AG09319 (cell line): ENCODE measurements at places on chromosomes 7 and 10.

DNA sequence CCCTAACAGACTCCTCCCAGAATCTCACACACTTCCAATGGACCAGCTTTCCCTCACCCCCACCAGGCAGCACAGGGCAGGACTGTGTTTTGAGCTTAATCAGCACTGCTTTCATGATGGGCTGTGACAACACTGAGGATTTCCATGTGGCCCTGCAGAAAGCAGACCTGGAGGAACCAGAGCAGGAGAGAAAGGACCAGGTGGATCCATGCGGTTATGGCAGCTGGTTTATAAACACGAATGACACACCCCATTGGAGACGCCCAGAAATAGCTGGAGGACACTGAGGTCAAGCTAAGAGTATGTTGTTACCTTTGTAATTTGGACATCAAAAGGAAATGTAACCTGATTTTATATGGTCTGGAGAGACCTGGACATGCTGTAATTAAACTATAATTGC, 31.7 kb upstream of the HERPUD2 start:
- no peak for DNase-seq

DNA sequence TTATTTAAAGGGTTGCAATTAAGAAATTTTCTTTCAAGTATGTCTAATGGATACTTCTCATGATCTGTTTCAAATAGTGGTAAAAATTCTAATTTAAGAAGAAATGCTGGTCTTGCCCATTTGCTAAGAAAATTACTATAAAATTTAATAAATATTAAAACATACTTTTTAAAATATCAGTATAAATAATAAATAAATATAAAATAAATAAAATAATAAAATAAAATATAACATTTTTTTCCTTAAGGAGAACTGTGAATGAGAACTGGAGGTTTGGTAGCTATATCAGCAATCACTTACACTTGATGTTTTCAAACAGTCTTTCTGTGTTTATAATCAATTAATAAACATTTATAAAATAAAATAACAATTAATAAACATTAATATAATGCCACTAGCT, 266.1 kb downstream of the HGF start:
- DNase-seq: no peak

GRCh38 chr7:133861876-133862275, 265.3 kb upstream of the LRGUK start:
- no peak for DNase-seq

DNA sequence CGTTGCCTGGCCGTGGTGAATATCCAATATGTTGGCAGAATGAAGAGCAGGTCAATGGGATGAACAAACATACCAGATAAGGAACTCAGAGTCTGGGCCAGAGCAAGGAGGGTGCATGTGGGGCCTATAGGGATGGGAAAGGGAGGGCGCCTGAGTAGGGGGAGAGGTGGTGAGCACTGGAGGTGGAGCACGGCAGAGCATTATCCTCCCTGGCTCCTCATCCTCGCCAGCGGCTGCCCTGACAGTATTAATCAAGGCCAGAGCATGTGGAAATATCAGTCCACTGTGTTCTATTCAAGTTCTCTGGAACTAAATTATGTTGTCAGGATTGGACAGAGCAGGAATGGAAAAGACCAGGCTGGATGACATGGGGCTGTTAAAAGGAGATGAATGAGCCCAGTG, 254.8 kb upstream of the ZMIZ1 start:
- no peak for DNase-seq

DNA sequence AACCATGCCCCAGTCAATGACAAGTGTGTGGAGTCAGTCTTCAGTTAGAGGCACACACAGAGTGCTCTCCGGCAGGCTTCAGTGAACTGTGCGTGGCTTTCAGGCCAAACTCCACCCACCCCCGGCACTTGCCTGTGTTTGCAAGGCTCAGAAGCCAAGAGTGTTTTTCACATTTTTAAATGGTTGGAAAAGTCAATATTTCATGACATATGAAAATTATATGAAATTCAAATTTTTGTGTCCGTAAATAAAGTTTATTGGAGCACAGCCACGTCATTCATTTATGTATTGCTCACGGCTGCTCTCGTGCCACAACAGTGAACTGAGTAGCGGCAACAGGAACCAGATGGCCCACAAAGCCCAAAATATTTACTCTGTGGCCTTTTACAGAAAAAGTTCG, 104.7 kb downstream of the SFMBT2 start:
- DNase-seq: no peak

DNA sequence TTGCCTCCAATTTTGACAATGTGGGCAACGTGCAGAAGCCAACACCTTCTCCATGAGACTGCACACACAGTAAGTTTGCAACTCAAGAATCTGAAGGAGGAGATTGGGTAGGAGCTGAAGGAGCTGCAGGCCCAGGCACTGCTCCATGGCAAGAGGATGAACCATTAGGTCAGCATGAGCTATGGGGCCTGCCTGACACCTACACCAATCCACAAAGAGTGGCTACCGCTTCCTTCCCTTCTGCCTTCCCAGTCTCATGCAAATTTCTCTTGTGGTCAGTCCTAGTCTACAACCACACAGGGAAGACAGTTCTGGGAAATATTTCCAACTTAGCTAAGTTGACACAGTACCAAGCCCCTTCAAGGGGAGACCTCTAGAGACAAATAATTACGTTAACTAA, 142.0 kb upstream of the ADO start:
- DNase-seq: no peak

- no peak for DNase-seq
Measured at GRCh38 chr10:35937546-35937945, 295.4 kb upstream of the FZD8 start.

- DNase-seq: no peak
Measured at GRCh38 chr7:101206665-101207042, 5.8 kb upstream of the MOGAT3 start.

- no peak for DNase-seq
Measured at GRCh38 chr7:22668971-22669401, 58.0 kb upstream of the IL6 start.

DNA sequence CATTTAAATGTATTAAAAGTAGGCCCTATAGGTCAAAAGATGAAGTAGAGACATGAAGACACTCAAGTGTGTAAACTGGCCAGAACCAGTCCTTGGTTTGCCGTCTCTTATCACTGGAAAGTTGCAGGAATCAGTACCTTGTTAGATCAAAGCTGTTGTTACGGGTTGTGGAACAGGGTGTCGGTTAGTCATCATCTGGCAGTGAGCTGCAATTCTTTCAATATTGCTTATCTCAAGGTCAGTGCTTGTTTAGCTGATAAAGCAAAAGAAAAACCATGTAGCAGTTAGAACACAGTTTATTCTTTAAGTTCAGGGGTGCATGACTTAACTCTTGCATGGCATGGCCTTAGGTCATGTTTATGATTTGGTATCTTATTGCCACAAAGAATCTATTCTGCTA, 10.0 kb upstream of the SLC13A1 start:
- DNase-seq: no peak

GRCh38 chr7:114944745-114945625, 23.1 kb downstream of the MDFIC start:
- DNase-seq: peak; percentile 89

GRCh38 chr7:29639886-29640595, 76.4 kb downstream of the PRR15 start:
- DNase-seq: no peak

- DNase-seq: peak; percentile 39
Measured at GRCh38 chr7:116138202-116138801, 72.0 kb upstream of the TES start.

GRCh38 chr7:126362746-126363145, 890.0 kb downstream of the GRM8 start:
- no peak for DNase-seq

GRCh38 chr10:35140126-35140525, 13.5 kb downstream of the CREM start:
- no peak for DNase-seq

GRCh38 chr7:18685971-18686370, 190.4 kb downstream of the HDAC9 start:
- DNase-seq: no peak

GRCh38 chr10:3528271-3528670, 256.7 kb downstream of the KLF6 start:
- no peak for DNase-seq

- peak; percentile 51 for DNase-seq
Measured at GRCh38 chr7:40714363-40715052, 579.7 kb downstream of the SUGCT start.

- no peak for DNase-seq
Measured at GRCh38 chr10:6020826-6021225, 41.3 kb downstream of the IL2RA start.

DNA sequence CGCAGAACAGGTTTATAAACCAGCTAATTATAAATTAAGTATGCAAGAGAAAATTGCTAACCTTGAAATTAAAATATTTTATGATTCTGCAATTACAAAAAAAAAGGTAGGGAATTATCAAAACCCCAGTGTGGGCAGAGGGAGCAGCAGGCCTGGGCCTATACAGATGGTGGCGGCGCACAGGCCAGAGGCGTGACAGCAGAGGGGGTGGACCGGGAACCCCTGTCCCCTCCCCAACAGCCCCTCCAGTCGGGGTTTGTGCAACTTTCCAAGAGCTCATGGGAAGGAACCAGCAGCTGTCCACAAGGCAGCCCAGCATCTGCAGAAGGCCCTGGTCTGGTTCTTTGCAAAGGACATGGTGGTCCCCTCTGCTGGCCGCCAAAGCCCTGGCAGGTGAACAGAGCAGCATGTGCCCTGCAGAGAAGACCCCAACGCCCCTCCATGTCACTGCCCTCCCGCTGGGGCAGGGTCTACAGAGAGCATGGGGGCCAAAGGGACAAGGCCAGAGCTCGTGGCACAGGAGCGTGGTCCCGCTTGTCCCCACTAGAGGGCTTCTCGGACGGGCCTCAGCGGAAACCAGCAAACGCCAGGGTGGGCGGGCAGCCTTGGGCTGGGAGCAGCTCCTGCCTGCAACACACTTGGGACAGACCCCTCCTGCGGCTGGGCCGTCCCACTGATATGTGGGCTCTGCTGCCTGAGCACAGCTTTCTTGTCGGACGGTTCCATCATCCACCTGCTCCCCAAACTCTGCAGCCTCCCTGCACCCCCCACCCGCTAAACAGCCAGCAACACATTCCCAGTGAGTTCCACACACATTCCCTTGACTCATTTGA, 75.1 kb downstream of the EBF3 start:
- no peak for DNase-seq

DNA sequence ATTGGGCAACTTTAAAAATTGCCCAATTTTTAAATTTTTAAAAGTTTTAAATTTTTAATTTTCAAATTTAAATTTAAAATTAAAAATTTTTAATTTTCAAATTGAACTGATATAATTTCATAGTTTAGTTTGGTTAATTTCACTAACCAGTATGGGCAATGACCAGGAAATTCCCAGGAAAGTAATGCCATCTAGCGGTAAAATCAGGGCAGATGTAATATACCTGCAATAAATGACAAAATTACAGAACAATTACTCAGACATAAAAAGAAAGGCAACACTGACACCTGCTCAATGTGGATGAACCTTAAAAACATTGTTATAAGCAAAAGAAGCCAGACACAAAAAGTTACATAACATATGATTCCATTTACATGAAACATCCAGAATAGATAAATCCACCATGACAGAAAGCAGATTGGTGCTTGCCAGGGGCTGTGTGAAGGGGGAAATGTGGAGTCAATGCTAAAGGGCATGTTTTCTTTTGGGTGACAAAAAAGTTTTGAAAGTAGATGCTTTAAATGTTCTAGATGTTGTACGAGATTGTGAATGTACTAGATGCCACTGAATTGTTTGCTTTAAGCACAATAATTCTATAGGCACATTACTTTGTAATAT, 28.6 kb upstream of the SLC16A12 start:
- no peak for DNase-seq

GRCh38 chr10:80522756-80523363, 14.8 kb upstream of the SH2D4B start:
- DNase-seq: no peak

GRCh38 chr10:127836966-127837365, 55.8 kb downstream of the CLRN3 start:
- no peak for DNase-seq

- DNase-seq: no peak
Measured at GRCh38 chr10:124745673-124746072, 1.5 kb upstream of the FAM53B start.

DNA sequence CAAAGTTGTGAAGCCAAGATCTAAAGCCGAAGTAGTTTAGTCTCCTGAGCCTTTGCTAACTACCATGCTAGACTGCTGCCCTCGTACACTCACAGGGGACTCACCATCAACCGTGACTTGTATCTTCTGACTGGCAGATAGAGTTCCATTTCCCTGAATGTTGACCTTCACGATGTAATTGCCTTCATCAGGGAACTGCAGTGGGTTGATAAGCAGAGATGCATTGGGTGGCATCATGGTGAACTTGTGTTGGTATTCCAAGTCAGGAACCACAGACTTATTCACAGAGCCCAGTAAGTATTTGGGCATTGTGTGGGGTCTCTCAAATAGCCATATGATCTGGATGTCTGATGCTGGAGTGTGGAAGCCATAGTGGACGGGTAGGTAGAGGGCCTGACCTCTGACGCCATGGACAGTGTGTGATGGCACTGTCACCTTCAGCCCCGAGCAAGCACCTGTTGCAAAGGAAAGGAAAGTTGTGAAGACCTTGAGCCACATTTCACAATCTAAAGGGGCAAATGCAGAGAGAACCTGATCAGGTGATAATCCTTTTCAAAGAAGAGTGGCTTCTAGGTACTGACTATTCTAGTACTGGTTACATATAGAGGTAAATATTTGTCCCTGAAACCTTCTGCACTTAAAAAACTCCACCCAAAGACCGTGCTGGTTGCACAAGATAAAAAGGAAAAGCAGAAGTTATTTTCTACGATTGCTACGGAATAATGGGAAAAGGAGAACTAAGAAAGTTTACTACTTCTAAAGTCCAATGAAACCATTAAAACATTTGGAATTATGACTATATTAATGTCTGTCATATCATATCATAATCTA, 7.1 kb downstream of the HEPACAM2 start:
- DNase-seq: no peak

GRCh38 chr10:114332301-114333192, 71.8 kb downstream of the AFAP1L2 start:
- DNase-seq: no peak

- no peak for DNase-seq
Measured at GRCh38 chr10:4188406-4188805, 403.4 kb upstream of the KLF6 start.

DNA sequence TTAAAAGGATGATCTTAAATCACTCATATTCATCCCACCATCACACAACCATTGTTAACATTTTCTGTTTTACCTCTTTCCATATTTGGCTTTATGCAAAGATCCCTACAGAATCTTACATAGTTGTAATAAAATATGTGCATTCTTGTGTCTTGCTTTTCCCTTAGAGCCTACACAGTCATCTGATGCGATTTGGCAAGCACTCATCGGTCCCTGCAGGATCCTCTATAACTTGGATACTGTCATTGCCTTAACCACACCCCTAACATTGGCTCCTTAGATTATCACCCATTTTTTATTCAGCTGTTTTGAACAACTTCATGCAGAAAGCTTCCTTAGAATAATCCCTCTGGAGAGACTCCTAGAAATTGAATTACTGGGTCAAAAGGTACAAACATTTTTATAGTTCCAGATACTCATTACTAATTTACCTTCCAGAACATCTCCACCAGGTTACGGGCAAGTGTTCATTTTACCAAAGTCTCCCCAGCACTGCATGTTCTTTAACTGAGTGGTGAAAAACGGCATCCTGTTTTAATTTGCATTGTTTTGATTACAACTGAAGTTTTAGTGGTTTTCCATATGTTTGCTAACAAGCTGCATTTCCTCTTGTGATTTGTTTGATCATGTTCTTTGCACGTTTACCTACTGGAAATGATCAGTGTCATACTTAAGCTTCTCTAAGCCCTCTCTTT, 268.3 kb downstream of the GRID1 start:
- no peak for DNase-seq
